ENCODE measurements at places on chromosomes 6 and 20.

DNA sequence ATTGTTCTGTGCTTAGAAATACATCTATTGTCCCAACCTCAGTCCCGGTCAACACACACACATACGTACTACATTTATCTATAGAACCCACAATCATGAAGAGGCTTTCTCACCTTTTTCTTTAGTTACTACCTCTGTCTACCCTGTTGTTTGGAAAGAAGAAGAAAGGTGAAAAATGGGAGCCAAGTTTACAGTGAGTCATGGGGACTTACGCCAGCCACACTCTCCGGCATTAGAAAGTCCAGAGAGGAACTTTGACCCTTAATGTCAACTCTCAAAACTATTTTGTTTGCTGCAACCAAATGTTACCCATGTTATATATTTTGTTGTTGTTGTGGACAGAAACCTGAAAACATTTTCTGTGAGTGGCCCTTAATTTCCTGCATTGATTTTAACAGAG is 259.1 kb downstream of the ZFAND3 start:
- DNase-seq = peak; percentile 7

DNA sequence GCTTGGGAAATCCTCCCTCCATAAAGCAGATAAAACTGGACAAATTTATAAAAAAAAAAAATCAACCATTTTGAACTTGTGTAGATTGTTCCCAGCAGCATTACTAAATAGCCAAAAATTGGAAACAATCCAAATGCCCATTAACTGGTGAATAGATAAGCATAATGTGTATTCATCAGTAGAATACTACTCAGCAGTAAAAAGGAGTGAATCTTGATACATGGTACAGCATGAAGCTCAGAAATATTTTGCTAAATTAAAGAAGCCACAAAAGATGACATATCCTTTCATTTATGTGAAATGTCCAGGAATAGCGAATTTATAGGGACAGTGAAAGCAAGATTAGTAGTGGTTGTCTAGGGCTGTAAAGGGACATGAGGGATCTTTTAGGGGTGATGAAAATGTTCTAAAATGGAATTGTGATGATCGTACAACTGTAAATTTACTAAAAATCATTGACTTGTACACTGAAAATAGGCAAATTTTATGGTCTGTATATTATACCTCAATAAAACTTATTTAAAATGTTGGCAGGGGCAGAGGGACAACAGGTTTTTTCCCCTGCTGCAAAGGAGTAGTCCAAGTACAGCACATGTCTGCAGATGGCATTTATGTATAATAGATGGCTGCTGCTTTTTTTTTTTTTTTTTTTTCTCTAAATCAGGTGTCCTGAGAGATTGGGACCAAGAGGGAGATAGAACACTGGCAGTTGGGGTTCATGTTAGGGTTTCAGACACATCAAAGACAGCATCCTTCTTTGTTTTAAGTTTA is 59.5 kb downstream of the CBFA2T2 start:
- no peak for DNase-seq

DNA sequence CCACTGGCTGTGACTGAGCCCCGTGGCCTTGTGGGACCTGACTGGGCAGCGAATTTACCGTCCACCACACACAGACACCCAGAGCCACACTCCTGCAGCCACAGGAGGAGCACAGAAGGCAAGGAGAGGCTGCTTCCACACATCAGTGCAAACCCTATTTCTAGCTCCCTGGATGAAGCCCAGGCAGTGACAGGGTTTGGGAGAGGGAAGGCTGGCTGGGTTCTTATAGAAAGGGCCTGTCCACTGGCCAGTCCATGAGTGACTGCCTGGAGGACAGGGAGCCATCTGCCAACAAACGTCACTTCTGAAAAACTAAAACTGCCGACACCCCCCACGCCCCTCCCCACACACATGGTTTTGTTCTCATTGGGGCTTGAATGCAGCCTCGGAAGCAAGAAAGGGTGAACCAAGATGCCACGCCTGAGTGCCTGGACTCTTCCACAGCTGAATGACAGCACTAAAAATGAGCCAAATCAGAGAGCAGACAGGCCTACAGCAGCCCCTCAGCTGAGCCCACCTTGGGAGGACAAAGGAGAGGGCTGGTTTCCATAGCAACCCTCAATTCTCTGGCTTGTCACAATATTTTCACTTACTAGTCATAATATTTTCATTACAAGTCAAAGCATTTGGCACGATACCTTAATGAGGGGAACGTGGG is 38.4 kb downstream of the RRBP1 start:
- DNase-seq = peak; percentile 15

- no peak for DNase-seq
Observed at GRCh38 chr20:43755851-43756250, 29.0 kb upstream of the GTSF1L start.

DNA sequence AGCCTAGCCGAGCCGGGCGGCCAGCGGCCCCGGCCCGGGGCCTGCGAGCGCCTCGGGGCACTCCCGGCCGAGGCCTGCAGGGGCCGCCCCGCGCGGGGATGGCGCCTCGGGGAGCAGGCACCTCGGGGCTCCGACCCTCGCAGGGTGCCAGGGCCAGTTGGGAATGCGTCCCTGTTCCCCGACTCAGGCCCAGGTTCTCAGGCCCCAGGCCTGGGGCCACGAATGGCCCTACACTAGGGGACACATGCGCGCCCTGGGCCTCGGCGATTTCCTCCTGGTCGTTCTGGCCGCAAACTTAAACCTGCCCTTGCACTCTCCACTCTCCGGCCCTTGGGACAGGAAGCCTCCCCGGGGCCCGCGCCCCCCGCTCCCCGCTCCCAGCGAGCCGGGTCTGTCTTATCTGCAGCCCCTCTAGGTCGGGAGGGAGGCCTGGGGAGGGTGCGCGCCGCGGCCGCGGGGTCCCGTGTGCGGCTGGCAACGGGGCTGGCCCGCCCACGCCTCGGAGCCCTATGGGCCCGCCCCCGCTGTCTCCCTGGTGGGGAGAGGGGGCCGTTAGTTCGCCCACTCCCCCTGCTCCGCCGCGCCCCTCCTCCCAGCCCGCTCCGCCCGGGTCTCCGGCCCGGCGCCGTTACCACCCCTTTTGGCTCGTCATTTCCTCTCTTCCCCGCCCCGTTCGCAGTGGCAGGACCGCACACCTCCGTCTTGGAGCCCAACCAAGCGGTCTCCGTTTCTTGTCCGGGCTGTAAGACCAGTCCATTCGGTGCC is 611 bp downstream of the NFYA start:
- peak; percentile 62 for DNase-seq

DNA sequence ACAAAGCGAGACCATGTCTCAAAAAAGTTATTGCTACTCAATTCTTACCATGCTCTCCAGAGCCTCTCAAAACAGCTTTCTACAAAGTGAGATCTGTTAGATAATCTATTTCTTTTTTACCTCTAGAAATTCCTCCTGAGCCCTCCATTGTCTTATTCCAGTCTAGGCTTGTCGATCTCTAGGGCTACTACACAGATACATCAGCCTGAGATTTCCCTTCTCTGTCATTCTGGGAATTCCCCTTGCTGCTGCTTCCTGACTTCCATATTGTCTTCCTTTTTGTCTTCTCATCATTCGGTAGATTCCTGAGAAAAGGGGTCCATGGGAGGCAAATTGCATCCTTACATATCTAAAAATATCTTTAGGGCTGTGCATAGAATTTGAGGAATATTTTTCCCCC is 75.6 kb upstream of the GNRH2 start:
- no peak for DNase-seq

GRCh38 chr20:11375966-11376365 is 541.7 kb upstream of the BTBD3 start:
- DNase-seq = no peak

- DNase-seq = peak; percentile 98
Observed at GRCh38 chr6:11650025-11650696, 112.6 kb downstream of the TMEM170B start.

- peak; percentile 82 for DNase-seq
Observed at GRCh38 chr6:2237001-2237400, 8.4 kb downstream of the GMDS start.

DNA sequence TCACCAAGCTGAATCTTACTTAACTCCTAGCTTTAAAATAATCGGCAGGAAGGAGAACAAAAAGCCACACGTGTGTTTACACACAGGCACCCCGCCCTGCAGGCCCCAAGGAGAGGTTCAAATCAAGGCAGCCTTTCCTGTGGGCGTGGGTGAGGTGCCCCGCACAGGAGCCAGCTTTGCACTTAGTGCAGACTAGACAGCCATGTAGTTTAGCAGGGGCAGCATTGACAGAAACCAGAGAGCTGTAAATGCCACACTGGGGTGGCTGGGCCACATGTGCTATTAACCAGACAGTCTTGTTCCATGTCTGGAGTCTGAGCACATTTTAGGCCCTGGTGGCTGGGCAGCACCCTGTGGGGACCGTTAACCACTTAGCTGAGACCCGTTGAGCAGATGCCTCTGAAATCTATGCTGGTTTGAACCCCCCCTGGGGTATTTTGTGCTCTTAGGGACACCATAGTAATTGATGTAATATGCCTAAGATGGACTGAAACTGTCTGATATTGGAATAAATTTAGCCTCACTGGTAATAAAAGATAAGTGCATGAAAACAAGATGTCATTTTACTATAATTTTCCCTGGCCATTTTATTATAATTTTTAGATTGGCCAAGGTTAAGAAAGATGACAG is 106.4 kb upstream of the KCNG1 start:
- DNase-seq = no peak

DNA sequence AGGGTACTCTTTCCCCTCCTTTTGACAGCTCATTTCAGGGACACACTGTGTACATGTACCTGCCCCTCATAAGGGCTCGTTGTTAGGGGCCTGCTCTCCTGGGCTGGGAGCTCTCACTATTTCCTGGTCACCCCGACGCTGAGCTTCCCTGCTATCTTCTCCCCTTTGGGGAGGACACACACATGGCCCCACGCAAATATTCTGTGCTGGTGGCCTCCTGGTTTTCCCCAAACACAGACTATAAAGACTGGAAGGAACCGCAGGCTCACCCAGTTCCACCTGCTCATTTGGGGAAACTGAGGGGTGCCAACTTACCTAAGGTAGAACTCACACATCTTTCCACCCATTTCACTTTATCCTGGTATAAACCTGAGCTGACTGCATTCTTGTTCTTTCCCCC is 301.4 kb upstream of the SUPT3H start:
- no peak for DNase-seq

DNA sequence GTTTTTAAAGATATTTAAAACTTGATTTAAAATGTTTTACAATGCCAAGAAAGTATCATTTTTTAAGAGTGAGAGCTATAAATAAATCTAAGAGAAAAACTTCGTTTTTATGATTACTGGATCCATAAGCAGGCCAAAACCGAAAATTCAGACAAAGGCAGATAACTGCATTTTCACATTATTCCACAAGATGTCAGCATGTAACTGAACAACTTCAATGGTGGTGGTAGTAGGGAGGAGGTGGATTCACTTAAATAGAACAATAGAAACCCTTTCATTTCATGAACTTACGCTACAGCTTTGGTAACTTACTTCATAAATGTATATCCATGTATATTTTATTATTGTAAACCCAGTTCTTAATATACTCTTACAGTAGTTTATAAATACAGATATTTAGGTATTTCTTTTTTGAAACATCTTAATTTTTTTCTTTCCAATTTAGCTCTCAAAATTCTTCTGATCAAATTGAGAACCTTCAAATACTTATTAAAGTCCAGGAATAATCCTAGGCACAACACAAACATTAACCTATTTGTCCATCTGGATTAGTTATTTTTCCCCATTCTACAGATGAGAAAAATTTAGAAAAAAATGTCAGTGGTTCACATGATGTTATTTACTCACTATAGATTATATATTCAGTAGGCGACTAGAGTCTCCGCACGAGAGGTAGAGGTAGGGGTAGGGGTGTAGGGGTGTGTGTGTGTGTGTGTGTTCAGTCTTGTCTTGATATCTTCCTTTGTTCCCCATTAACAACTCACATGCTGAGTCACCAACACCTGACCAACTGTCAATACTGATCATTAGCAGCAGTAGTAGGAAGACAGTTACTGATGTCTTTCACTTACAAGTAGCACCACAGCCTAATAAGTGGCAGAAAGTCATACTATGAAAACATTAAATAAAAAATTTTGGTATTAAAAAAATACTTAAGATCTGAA is 111.5 kb downstream of the ARHGAP18 start:
- DNase-seq = peak; percentile 85

GRCh38 chr6:47004463-47004862 is 37.7 kb downstream of the ADGRF1 start:
- DNase-seq = no peak

DNA sequence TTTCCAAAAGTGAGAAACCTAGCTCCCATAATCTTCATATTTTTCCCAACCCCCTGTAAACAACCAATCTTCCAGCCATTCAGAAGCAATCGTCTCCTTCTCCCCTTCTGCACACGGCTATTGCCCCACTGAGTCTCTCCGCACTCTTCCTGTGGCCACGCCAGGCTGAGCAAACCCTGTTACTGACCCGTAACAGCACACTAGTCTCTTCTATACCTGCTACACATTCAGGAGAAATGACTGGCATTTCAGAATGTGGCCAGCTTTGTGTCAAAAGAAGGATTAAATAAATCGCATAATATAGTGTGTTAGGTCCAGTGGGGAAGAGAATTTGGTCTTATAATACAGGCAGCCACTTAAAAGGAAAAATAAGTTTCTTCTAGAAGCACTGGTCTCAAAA is 41.4 kb downstream of the ECT2L start:
- DNase-seq = no peak

DNA sequence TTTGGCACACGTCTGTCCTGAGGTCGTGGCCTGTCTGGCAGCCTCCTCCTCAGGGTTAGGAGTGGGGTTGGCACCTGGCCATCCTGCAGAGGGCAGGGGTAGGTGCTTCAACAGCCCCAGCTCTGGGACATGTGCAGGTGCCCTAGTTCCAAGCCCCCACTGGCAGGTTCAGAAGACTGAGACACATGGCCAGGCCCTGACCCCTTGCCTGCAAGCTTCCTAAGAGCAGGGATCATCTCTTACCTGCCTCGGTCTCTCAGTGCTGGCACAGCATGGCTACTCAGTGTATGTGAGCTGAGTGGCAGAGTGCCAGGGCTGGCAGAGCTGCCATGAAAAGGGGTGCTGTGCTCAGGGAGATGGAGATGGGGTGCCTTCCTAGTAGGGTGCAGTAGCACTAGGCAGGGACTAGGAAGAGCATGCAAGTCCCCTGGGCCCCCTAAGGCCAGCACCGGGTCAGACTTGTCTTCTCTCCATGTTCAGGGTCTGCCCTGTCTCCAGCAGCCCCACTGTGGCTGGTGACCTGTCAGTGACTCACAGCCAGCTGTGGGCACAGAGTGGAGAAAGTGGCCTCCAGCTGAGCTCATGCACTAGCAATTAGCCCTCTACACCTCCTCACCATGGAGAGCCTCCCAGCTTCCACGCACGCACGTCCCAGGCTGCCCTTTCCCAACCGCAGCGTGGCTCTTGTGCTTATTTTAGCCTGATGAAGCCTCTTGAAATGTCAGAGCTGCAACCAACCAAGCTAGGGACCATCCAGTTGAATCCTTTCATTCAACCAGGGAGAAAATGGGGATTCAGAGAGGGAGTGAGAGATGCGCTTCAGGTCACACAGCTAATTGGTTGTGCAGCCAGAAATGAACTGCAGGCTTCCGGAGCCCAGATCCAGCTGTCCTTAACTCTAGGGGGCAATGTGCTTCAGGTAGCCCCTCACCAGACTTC is 116.6 kb downstream of the MRPL14 start:
- DNase-seq = peak; percentile 18
